Breast epithelium (tissue), 4 donors: ENCODE measurements at places on chromosomes 5 and 9. TPM values are rescaled to one million over a fixed set of nuclear protein-coding genes. Genes with fewer than 3 reads are reported as not detected.

DNA sequence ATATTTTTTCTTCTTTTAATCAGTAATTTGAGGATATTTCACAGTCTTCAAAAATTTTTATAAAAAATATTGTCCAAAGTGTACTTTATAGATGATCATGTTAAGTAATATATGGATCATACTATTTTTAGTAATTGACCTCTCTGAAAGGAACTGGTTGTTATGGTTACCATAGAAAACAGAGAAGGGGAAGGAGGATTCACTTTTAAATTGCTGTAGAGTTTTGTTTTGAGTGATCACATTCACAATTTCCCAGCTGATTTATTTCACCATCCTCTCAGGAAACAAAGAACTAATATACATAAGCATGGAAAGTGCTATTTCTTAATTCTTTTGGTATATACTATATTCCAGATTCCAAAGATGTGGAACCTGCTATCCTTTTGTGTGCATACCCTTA, 56.5 kb upstream of the NREP start:
- no peaks in the 10 kb centered on the region for H3K36me3 ChIP-seq
- H3K4me3 ChIP-seq, result no peak overlapping the region
- no peaks in the 10 kb centered on the region for H3K4me1 ChIP-seq
- no peak for DNase-seq
- no peaks in the 10 kb centered on the region for H3K27me3 ChIP-seq

GRCh38 chr5:73630765-73631164, 4.8 kb downstream of the ARHGEF28 start:
- H3K27me3 ChIP-seq, result no peaks in the 10 kb centered on the region
- no peak for DNase-seq
- H3K36me3 ChIP-seq, result no peaks in the 10 kb centered on the region

- no peaks in the 10 kb centered on the region for H3K36me3 ChIP-seq
- no peak overlapping the region for H3K4me3 ChIP-seq
- no peak overlapping the region for H3K27ac ChIP-seq
- H3K4me1 ChIP-seq, result no peaks in the 10 kb centered on the region
- no peaks in the 10 kb centered on the region for H3K27me3 ChIP-seq
- DNase-seq, result no peak
Observed at GRCh38 chr5:100905259-100905914, 2.3 kb upstream of the ST8SIA4 start.

The SARDH gene
- total RNA-seq, result 2.0 TPM

DNA sequence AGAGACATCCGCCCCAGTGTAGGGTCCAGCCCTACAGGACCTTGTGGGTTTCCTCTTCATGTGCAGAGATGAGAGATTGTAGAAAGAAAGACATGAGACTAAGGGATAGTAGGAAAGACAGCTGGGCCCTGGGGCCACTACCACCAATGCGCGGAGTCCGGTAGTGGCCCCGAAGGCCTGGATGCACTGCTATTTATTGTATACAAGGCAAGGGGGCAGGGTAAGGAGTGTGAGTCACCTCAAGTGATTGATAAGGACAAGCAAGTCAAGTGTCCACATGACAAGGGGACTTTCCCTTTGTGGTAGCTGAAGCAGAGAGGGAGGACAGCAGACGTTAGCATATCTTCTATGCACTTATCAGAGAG, 6.2 kb upstream of the TMEM141 start:
- H3K4me3 ChIP-seq, result no peak overlapping the region
- H3K27ac ChIP-seq, result no peak overlapping the region
- no peaks in the 10 kb centered on the region for H3K36me3 ChIP-seq
- H3K4me1 ChIP-seq, result no peaks in the 10 kb centered on the region
- DNase-seq, result no peak

DNA sequence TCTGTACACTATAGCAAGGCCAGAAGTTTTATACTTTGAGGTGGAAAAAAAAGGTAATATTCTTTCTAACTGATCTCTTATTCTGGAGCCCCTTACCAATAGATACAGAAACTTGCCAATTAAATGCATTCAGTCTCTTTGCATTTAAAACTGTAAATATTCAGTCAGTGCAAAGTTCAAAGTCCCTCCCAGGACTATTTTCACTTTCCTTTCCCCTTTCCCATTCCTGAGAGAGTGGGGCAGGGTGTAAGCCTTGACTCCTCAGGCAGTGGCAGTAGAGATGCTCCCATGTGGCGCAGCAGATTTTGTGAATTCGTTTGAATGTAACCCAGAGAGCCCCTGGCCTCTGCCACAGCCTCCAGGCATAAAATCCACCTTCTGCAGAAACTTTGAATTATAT, 29.9 kb downstream of the CETN3 start:
- H3K27me3 ChIP-seq, result no peaks in the 10 kb centered on the region
- no peaks in the 10 kb centered on the region for H3K4me1 ChIP-seq
- H3K36me3 ChIP-seq, result no peaks in the 10 kb centered on the region
- no peak overlapping the region for H3K4me3 ChIP-seq

The ADGRD2 gene
- total RNA-seq, result not detected
